ENCODE measurements at places on chromosomes 12 and 14.

- DNase-seq: no peak
Observed at GRCh38 chr14:90693413-90693812, 122.8 kb downstream of the TTC7B start.

DNA sequence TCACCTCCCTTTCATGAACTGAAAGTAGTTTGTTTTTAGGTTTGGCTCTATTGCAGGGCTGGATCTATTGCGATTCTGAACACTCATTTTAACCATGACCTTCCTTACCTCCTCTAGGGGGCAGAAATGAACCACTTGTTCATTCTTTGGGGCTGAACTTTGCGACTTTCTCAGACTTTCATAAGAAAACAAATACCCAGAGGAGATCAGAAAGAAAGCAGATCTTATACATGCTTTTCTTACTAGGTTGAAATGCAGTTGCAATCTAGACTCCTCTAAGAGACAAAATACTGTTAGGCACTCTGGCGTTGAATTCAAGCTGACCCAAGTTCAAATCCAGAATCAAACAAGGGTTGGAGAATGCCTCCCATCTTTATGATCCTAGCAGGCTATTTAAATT lies 32.6 kb upstream of the PLEKHG3 start:
- DNase-seq: peak; percentile 71

DNA sequence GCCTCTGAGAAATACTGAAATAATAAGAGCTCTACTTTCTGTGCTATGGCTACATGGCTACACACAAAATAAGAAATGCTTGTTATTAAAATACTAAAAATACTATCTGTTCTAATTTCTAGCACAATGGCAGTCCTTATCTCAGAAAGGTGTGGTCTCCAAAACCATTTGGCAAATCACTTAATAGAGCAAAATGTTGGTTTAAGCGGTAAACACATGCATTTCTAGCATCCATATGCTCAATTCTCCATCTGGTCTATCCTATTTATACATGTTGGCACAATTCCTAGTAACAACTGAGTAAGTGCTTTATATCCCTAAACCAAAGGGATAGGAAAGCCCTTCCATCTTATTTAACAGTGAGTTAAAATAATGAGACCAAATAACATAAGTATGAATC lies 107.0 kb downstream of the PAPLN start:
- DNase-seq: no peak

GRCh38 chr14:101365329-101366158 lies 195.8 kb upstream of the DIO3 start:
- no peak for DNase-seq

DNA sequence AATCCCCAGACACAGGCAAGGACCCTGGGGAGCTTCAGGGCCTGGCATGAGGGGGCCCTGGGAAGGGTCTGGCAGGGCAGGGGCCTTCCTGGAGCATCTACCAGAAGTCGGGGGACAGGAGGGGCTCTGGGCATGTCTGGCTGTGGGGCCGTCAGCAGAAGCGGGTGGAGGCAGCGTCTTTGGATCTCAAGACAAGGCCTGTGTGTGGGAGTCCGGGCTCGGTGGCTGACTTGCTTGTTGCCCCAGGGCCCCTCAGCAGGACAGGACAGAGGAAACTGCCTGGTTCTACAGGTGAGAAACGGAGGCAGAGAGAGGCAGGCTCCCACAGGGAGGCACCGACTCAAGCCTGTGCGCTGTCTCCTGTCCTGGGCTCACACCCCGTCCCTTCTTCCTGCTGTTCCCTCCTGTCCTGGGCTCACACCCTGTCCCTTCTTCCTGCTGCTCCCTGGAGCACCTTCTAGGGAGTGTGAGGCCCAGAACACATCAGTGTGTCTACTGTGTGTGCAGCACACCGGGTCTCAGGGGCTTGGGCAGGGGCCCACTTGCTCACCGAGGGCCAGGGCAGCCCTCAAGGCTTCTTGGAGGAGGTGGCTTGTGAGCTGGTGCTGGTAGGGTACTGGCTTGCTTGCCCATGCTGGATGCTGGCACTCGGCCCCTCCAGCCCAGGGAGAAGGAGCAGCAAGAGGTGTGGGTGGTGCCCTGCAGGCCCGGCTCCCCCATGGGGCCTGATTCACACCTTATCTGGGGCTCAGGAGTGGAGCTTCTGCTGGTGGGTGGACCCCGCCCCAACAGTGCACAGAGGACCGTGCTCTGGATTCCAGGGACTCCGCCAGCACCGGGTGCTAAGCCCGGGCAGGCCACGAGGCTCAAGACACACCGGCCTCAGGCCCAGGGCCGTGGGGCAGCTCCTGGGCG lies 14.9 kb downstream of the ASPG start:
- no peak for DNase-seq

DNA sequence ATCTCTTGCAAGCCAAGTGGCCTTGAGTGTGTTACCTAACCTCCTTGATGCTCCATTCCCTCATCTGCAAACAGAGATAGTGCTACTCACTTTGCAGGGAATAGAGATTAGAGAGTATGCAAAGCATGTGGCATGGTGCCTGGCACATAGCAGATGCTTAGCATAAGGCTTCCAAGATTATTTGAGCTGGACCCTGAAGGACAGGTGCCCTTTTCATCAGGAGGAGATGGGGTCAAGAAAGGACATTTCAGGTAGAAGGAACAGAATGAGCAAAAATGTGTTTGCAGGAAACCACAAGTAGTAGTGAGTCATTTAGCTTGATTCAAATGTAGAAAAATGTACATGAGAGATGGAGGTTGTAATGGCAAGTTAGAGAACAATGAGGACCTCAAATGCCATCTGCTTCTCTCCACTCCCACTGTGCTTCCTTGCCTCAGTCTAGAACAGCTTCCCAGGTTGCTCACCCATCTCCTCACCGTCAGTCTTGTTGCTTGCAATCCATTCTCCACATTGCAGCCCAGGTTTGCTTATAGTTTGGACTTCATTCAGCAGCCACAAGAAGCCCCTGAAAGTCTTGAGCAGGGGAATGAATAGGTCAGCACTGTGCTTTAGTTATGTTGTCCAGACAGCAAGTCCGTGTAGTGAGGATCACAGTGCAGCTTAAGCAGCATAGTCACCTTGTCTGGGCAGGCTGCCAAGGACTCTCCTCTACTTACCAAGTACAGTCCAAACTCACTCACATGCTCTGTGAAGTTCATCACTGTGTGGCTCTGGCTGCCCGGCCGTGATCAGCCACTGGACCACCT lies 536.3 kb upstream of the CCDC196 start:
- no peak for DNase-seq

- DNase-seq: peak; percentile 46
Observed at GRCh38 chr12:87848248-87848868, 180.8 kb downstream of the C12orf50 start.

- DNase-seq: peak; percentile 20
Observed at GRCh38 chr12:95805864-95806671, 15.5 kb upstream of the NTN4 start.

DNA sequence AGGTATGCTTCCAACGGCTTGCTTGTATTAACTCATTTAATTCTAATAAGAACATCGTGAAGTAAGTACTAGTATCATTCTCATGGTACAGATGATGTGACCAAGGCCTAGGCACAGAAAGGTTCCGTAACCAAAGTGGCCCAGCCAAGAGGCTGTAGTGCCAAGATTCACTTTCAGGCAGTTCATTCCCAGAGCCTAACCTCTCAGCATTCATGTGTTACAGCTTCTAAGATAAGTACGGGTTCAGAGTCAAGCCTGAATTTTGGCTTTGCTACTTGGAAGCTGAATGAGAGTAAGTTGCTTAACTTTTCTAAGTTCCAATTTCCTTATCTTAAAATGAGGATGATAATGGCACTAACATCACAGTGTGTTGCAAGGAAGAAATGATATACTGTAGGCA lies 379.9 kb downstream of the AEBP2 start:
- DNase-seq: no peak

- DNase-seq: no peak
Observed at GRCh38 chr12:80219345-80219744, 120.0 kb downstream of the OTOGL start.

- no peak for DNase-seq
Observed at GRCh38 chr14:43175896-43176295, 1331.2 kb downstream of the FSCB start.

DNA sequence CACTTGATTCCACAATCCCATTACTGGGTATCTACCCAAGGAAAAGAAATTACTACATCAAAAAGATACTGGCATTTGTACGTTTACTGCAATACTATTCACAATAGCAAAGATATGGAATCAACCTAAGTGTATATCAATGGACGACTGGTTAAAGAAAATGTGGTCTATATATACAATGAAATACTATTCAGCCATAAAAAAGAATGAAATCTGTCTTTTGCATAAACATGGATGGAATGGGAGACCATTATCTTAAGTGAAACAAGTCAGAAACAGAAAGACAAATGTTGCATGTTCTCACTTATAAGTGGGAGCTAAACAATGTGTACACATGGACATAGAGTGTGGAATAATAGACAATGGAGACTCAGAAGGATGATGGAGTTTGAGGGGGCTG lies 5.0 kb upstream of the OS9 start:
- DNase-seq: no peak

GRCh38 chr12:25615119-25615518 lies 62.0 kb upstream of the LMNTD1 start:
- DNase-seq: peak; percentile 85

DNA sequence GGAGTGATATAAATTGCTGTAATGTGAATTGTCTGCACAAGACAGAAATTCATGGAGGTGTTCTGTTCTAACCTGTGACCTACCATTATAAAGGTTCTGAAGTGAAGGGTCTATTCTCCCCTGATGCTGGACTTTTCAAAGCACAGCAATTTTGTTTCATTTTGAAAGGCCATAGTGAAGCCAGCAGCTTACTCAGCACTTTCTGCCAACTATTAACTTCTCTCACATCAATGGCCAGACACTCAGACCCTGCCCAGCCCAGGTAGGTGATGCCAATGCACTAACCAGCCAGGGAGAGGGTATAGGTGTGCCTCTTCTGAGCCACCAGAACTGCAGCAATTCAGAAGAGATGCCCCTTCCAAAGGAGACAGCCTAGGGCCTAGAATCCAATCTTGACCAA lies 43.9 kb downstream of the SLC15A4 start:
- no peak for DNase-seq

- no peak for DNase-seq
Observed at GRCh38 chr12:29032446-29032845, 116.6 kb upstream of the FAR2 start.

DNA sequence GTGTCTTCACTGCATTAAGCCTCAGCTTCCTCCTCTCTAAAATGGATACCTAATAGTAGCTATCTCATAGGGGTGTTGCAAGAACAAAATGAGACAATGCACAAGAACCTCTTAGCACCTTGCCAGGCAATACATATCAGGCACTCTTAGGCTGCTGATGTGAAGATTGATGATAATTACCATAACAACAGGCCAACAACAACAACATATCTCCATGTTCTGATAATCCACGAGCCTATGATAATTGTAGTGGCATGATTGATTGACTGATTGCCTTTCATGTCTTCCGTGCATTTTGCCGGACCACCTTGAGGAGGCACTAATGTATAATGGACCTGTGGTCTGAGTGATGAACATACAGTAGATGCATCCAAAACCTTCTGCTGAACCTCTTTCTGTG lies 50.7 kb upstream of the WSCD2 start:
- DNase-seq: no peak

Measured in inflammatory macrophage treated with lipopolysaccharide for 4 hours (primary cell).